Activated T-helper 2 cell treated with anti-CD3 and anti-CD28 coated beads, Interferon-gamma antibody, Interleukin-2, Interleukin-4, amounts not matched to agents 10 μg/mL and 5 μg/mL and 100 μg/mL, durations not matched to agents 14 hours and 24 hours and 36 hours (primary cell): ENCODE measurements at places on chromosomes 4 and X.

- no peaks in the 10 kb centered on the region for H3K4me1 ChIP-seq
- no peak overlapping the region for H3K4me3 ChIP-seq
- no peaks in the 10 kb centered on the region for H3K36me3 ChIP-seq
- DNase-seq: no peak
Observed at GRCh38 chr4:3485011-3485791, 22.1 kb downstream of the DOK7 start.

DNA sequence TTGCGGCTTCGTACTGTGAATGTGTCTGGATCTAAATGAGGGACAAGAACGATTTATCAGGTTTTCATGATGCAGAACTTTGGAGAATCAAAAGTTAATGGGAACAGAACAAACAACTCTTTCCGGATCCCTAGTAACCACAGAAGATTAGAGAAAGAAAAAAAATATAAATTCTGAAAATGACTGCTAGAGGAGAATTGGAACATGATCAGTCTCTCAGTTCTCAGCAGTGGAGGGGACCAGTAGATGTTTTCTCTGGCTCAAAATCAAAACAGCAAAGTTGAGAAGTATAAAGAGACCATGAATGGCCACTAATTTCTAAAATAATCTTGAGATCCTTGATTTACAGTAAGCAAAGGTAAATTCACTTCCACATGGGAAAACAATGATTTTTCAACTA is 38.1 kb upstream of the GK2 start:
- H3K4me1 ChIP-seq: no peaks in the 10 kb centered on the region
- H3K36me3 ChIP-seq: no peaks in the 10 kb centered on the region
- DNase-seq: no peak

- H3K36me3 ChIP-seq: no peaks in the 10 kb centered on the region
- no peaks in the 10 kb centered on the region for H3K27me3 ChIP-seq
- H3K4me3 ChIP-seq: no peak overlapping the region
- DNase-seq: no peak
- no peaks in the 10 kb centered on the region for H3K4me1 ChIP-seq
Observed at GRCh38 chr4:106851726-106852125, 184.4 kb downstream of the DKK2 start.

DNA sequence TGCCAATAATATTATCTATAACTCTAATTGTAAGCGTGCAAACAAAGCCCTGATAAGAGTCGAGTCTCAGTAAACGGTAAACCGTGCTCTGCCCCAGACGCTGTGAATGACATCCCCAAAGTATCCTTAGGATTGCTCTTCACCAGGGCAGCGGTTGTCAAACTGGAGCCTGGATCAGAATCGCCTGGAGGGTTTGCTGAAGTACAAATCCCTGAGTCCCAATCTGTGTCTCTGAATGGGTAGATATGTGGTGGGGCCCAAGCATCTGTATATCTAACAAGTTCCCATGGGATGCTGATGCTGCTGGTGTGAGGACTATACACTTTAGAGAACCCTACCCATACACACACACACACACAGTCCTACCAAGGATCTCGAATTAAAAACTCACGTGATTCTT is 813 bp upstream of the APBB2 start:
- peaks cover 23% of the 10 kb centered on the region for H3K4me1 ChIP-seq
- DNase-seq: no peak
- H3K27me3 ChIP-seq: peaks cover 62% of the 10 kb centered on the region
- no peak overlapping the region for H3K27ac ChIP-seq
